ENCODE measurements at places on chromosomes 2 and 18.

DNA sequence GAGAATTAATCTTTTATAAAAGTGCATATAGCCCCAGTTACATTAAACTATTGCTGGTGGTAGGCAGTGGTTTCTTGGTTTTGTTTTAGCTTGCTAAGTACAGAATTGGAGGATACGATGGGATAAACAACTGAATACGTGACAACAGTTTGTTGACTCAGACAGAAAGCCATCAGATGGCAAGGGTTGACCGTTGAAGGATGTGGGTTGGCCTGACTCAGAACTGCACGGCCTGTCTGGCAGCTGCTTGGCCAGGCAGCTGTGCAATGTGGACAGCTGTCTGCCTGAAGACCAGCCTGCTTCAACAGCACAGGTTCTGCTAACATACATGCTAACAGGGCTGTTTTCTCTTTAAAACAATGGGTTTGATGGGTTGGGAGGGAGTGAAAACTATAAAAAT lies 46.6 kb downstream of the PRKRA start:
- no peak for DNase-seq

- no peak for DNase-seq
These were observed 61.5 kb upstream of the CYP20A1 start for GRCh38 chr2:203177361-203177760.

- no peak for DNase-seq
These were observed 8.4 kb downstream of the GBX2 start for GRCh38 chr2:236159778-236160170.

DNA sequence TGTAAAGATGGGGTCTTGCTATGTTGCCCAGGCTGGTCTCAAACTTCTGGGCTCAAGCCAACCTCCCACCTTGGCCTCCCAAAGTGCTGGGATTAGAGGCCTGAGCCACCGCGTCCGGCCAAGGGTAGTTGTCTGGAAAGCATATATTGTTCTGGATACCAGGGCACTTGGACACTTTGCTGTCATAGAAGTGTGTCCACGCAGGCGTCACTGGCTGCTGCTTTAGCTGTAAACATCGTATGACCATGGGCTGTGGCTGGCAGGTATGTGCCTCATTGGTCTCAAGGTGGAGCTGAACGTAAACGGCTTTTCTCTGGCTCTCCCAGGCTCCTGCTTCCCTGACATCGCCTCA lies 3.2 kb upstream of the GPR35 start:
- no peak for DNase-seq

DNA sequence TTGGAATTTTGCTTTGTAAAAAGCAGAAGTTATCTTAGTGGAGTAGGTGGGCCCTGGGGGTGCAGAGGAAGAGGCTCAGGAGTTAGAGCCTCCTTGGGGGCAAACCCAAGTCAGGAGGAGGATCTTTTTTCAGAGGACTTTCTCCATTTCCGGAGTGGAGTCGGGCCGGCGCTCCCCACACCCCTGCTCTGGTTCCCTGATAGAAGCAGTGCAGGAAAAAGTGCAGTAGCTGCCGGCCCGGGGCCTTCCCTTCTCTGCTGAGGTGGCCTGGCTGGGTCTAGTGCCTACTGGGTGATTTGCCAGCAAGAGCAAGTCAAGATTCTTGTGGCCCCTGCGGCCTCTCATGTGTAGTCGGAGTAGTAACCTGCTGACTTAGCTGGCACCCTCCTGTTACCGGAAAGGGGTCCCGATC lies 124.2 kb upstream of the HS6ST1 start:
- no peak for DNase-seq

GRCh38 chr2:45237128-45237527 lies 227.9 kb upstream of the SIX2 start:
- no peak for DNase-seq

DNA sequence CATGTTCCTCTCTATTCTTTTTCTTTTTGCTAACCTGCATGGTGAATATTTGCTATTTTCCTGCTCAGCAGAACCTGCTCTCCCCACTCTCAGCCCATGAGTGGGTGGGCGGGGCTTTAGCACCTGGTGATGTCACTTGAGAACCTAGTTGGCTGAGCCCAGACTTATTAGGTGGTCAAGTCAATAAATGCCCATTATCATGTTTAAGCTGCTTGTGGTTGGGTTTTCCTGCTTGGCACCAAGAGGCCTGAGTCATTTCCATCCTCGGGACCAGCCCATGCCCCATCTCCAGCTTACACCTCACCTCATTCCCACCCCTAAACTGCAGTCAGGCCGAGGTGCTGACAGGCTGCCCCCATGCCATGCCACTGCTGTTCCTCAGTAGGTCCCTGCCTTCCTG lies 226.6 kb downstream of the ANKRD30B start:
- DNase-seq: no peak

DNA sequence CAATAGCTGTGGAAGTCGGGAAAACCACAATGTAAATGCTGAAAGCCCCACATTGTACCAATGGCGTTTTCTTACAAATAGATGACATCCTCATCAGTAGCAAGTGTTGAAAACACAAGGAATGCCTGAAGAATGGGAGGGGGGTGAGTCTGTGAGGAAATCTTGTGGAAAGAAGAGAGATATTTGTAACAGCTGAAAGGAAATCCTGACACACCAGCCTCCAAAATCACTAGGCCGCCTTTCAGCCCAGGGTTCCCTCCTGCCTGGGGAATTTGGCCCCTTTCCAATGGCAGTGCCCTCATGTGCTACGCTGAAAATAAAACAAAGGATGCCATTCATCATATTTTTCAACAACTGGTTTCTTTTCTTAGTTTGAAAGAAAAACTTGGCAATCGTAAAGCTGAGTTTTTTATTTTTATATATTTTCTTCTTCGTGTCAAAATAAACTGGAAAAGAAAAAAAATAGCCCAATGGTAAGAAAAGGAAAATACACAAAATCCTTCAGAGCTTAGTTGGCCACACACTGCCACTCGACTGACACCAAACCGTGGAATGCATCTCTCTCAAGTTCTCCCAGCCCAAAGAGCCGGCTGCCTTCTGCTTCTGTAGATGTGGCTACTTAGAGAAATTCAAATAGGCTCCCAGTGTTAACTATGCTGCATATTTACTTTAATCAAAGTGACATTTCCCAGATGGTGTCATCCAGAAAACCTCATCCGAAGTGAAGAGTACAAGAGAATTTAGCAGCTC lies 52.0 kb downstream of the FTCDNL1 start:
- no peak for DNase-seq

DNA sequence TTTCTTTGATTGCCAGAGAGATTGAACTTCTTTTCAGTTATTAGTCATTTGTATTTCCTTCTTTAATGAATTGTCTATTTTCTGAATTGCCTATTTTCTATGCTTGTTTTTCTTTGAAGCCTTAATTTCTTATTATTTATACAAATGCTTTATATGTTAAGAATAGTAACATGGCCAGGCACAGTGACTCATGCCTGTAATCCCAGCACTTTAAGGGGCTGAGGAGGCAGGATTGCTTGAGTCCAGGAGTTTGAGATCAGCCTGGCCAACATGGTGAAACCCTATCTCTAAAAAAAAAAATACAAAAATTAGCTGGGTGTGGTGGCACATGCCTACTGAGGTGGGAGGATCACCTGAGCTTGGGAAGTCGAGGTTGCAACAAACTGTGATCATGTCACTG lies 4.7 kb upstream of the RAB11FIP5 start:
- DNase-seq: no peak

- DNase-seq: no peak
These were observed 535.5 kb upstream of the ID2 start for GRCh38 chr2:8146132-8147005.

DNA sequence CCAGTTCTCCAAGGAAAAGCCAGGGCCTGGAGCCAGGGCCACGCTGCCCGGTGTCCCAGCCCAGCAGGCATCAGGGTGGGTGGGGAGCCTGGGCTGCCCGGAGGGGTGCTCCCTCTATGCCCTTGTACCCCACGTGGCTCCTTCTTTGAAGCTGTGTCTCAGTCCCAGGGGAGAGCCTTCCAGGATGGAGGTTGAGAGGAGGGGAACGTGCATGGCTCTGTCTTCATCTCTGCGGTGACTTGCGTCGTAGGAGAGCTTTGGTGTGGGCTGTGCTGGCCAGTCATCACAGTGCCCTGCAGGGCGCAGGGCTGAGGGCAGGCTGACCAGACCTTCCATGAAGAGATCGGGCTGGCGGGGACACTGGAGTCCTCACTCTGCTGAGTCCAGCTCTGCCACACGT lies 197.2 kb downstream of the LDLRAD4 start:
- no peak for DNase-seq

DNA sequence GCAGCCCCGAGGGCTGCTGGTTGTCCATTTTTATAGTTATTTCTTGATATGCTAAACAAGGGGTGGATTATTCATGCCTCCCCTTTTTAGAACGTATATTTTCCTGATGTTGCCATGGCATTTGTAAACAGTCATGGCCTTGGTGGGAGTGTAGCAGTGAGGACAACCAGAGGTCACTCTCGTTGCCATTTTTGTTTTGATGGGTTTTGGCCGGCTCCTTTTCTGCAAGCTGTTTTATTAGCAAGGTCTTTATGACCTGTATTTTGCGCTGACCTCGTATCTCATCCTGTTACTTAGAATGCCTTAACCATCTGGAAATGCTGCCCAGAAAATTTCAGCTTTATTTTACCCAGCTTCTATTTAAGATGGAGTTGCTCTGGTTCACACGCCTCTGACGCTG lies 825.8 kb upstream of the CDH2 start:
- DNase-seq: no peak

GRCh38 chr2:104873689-104874054 lies 19.8 kb downstream of the POU3F3 start:
- DNase-seq: no peak

DNA sequence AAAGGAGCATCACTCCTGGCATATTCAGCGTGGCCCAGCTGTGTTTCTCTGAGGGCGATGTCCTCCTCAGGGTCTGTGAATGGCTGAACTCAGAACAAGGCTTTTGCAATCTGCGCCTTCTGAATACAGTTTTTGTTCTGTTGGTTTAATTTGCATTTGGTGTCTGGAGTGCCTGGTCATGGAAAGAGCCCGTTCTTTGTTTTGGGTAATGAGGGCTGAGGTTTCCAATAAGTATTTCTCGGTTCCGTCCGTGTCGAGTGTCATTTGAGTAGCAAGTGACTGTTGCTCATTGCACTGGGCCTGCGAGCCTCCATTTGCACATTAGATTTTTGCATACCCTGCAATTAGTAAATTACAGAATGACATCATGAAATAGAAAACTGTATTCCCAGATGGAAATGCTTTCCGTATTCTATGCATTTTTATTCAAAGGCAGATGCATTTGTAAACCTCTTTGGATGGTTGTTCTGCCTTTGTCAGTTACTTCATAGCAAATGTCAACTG lies 57.3 kb downstream of the NEDD4L start:
- no peak for DNase-seq

DNA sequence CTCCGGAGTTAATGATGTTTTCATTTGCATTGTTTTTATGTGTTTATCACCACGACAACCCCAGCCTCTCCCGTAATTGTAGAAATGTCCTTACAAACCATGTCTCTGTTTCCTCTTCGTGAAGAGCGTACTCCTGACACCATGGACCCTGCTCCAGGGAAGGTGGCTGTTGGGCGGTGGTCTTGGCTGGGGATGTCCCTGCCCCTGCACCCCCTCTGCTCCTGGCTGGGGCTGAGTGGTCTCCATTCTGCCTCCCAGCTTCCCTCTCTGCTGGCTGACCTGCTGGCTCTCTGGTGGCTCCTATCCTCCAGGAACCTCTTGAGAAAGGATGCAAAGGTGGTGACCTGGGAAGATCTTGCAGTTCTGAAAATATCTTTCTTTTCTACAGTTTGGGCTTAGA lies 81.1 kb downstream of the ASB1 start:
- DNase-seq: no peak

DNA sequence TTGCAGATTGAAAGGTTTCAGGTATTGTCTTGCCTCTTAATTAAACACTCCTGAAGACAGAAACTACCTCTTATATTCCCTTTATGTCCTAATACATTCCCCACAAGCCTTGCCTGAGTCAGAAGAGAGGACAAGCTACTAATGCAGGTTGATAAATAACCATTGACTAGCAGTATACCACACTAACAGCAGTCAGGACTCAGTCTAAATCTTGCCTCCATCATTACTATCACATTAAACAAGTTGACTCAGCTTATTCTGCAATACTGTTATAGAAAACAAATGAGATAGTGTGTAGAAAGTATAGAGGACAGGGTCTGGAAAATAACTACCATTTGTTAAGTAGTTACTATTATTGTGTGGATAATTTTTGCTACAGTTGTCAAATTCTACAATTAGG lies 63.8 kb downstream of the TTC21B start:
- no peak for DNase-seq

GRCh38 chr2:189602233-189602632 lies 21.6 kb upstream of the SLC40A1 start:
- no peak for DNase-seq

DNA sequence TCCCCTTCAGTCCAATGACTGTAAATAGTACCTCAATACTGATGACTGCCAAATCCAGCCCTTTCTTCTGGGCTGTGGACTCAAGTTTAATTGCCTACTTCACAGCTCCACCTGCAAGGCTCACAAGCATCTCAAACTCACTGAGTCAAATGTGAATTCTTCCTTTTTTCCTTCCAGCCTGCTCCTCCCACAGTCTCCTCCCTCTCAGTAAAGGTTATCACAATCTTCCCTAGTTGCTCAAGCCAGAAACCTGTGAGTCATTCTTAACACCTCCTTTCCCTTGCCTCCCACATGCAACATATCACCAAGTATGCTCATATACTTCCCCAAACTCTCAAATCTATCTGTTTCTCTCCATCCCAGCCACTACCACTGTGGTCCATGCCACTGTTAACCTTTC lies 3.7 kb upstream of the MFSD6 start:
- DNase-seq: no peak

DNA sequence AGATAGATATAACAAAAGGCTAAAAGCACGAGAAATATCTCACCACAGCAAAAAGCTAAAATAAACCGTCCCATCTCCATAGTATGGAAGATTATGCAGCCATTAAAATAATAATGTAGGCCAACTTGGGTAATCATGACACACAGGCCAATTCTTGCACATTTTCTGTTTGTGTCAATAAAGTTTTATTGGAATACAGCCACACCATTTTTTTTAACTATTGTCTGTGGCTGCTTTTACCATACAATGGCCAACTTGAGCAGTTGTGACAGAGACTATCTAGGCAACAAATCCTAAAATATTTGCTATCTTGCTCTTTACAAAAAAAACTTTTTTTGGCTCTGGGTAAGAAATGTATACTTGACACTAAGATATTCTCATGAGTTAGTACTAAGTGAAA lies 212.5 kb downstream of the LRRTM4 start:
- no peak for DNase-seq
